ENCODE measurements at places on chromosomes 1 and 21. TPM values are rescaled to one million over a fixed set of nuclear protein-coding genes. Genes with fewer than 3 reads are reported as not detected.

DNA sequence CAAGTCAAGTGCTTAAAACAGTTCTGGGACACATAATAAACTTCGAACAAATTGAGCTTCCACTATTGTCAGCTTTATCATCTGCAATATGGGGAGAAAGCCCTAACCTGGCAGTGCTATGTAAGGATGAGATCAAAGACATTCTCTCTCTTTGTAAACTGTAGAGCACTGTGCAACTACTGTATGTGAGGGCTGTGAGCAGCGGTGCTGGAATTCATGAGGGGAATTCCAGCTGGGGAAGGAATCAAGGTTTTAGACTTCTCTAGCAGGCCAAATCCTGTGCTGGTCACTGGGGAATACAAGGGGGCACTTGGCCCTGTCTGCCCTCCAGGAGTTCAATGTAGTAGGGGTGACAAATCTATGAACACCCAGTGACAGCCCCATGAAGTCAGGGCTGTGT lies 9.3 kb downstream of the FAM151A start:
- no peak for DNase-seq

DNA sequence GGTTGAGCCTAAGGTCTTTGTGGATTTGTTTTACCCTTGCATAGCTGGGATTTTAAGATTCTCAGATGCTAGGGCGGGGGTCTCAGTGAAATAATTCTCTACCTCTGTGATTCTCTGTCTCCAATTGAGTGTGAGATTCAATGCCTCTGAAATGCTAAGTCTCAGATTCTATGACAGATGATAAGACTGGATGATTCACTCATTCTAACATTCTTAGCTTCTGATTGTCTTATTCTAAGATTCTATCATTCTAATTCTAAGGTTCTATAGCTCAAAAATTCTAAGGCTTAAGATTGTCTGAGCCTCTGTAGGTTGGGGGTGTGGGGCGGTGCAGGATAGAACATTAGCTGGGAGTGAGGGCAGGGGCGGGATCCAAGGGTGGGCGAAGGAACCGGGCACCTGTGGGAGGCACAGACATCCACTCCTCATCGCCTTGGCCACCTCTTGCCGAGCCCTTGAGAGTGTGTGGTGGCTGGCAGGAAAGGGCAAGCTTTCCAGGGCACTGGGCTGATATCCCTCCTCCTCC lies 29.5 kb downstream of the ADGRB2 start:
- DNase-seq, result no peak

Gene OPTC
- total RNA-seq, result not detected

Gene SAMD13
- 0.23 TPM for total RNA-seq

GRCh38 chr1:43912607-43913006 lies 21.0 kb upstream of the ARTN start:
- no peak for DNase-seq

Gene MYBPH
- not detected for total RNA-seq

Gene RAB25
- 1.7 TPM for total RNA-seq

GRCh38 chr21:42565206-42565810 lies 51.7 kb downstream of the SLC37A1 start:
- DNase-seq, result peak; percentile 37

Gene RRP1B
- total RNA-seq, result 7.7 TPM

- DNase-seq, result no peak
These were observed 227.6 kb upstream of the C1orf174 start for GRCh38 chr1:4127592-4128140.

DNA sequence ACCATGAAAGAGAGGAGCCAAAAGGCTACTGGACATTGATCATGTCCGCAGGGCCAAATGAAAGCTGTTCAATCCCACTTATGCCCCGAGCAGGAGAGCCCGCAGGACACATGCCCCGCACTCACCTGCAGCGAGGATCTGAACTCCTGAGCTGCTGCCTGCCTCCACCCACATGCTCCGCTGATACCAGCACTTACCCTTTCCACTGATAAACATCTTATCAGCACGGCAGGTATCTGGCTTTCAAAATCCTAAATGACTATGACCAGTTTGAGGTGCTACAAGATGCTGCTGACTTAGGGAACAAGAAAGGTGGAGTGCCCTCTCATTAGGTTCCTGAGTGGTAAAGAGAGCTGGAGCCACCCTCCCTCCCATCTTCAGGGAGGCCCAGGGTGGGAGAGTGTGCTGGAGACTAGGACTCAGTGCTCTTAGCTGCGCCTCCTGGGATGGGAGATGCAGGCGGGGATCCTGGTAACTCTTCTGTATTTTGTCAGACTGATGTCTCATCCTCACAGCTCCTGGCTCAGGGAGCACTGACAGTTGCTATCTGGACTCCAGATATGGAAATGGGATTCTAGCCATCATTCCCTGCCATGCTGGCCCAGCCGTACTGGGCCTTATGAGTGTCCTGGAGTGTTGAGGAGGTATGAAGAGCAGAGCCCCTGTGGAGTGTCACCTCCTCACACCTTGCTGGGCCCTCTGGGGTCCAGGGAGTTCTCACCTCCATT lies 86.4 kb upstream of the F3 start:
- no peak for DNase-seq

- DNase-seq, result no peak
These were observed 2.2 kb downstream of the SPATC1L start for GRCh38 chr21:46181953-46182547.

Gene OR14A2
- total RNA-seq, result not detected
